ENCODE measurements at places on chromosomes 1 and 21.

DNA sequence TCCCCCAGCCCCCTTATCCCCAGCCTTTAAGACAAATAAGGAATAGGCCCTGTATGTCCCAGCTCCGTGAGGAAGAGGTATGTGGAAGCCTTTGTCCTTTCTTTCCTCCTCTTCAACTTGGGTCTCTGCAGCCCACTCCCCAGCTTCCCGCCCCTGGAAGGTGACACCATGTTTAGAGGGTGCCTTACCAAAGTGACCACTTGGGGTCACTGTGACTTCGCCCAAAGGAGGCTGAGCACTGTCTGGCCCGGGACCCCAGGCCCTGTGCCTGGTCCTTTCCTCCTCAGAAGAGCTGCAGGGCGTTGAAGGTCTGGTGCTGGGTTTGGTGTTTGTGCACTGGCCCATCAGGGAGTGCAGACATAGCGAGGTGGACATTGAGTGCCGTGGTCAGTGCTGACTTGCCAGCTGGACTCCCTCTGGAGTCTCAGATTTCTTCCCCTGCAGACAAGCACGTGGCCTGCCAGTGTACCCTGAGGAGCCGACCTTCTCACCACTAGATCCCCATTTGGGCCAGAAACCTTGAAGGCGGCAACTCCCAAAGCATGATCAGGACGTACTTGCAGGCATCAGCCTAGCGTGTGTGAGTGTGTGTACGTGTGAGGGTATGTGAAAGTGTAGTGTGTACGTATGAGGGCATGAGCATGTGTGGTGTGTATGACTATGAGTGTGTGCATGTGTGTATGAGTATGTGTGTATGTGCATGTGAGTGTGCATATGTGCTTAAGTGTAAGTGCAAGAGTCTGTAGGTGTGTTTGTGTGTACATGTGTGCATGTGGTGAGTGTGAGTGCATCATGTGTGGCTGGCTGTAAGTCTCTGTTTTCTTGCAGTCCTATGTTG is 181.4 kb upstream of the KIAA0040 start:
- DNase-seq = no peak

- DNase-seq = no peak
Observed at GRCh38 chr1:98030483-98030882, 109.6 kb upstream of the DPYD start.

DNA sequence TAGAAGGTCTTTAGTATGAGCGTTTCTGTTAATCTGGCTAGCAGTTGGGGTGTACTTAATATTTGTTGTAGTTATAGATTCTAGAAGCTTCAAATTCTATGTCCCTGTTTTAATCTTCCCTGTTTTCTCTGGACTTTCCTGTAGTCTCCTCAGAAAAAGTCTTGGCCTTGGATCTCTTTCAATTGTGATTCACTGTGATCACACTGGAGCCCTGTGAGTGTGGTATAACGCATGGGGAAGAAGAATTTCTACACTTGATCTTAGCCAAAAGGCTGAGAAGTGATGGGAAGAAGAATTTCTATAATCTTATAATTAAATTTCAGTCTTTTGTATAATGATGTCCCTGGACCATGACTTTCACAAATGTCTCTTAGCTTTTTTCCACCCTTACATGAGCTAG is 36.7 kb upstream of the COP1 start:
- DNase-seq = no peak

- DNase-seq = no peak
Observed at GRCh38 chr1:111507411-111508201, 4.2 kb upstream of the ADORA3 start.

DNA sequence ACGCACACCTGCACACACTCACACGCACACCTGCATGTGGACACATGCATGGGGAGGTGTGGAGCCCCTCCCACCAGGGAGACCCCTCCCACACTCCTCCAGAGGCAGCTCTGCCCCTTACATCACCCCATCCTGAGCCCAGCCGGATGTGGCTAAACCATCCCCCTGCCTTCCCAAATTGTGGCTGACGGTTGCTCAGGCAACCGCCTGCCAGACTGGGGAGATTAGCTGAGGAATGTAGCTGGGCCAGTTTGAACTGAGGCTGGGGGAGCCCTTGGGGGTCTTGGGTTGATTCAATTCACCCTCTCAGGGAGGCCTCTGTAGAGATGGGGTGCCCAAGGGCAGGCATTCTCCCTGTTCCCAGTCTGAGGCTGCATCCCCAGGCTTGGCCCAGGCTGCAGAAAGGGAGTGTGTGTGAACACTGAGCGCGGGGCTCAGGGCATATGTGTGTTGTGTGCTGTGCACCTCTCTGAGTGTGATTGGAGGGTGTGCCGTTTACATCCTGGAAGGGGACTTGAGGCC is 12.9 kb downstream of the PTPRU start:
- DNase-seq = no peak

DNA sequence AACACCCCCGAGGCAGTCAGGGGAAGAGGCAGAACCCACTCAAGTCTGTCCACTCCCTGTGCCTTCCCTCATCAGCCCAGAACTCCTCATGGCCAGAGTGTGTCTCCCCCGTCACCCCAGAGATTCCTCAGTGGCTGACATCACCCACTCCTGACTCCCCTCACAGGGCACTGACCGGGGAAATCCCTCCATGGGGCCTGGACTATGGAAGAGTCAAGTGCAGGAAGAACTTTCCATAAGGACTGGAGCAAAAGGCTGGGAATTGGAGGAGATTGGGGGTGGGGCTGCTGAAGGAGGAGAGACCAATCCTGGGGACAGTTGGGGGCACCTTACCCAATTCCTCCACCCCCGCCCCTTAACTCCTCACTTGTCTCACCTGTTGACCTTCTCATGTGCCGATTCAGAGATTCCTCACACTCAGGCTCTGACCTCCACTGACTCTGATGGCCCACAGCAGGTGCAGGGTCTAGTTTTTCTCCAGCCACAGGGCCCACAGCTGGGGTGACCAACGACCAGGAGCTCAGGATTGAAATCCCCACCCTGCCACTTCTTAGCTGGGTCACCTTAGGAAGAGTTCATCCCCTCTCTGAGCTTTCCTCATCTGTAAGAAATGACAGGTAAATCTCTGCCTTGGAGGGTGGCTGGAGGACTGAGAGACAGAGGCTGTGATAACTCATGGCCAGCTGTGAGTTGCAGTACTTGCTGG is 481 bp upstream of the EXTL1 start:
- no peak for DNase-seq

- DNase-seq = no peak
Observed at GRCh38 chr1:63046539-63046938, 262.6 kb downstream of the ATG4C start.

- no peak for DNase-seq
Observed at GRCh38 chr1:29077155-29077554, 46.5 kb downstream of the TMEM200B start.

GRCh38 chr1:29409616-29410015 is 173.3 kb downstream of the PTPRU start:
- no peak for DNase-seq

- no peak for DNase-seq
Observed at GRCh38 chr1:234758851-234759250, 148.9 kb upstream of the IRF2BP2 start.

DNA sequence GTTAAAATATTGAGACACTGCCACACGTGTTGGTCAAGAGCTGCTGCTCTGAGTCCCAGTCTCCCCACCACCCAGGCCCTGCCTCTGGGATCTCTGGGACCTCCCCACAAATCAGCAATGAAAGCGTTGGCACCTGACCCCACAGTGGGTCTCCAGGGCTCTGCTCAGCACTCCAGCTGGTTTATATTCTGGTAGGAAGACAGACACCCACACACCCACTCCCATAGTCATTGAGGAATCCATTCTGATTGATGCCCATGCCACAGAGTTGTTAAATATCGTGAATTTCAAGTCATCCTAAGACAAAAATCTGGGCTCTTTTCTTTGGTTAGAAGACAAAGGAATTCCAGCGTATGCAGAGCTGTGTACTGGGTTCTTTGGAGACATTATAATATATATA is 91.6 kb downstream of the KIF26B start:
- DNase-seq = no peak

DNA sequence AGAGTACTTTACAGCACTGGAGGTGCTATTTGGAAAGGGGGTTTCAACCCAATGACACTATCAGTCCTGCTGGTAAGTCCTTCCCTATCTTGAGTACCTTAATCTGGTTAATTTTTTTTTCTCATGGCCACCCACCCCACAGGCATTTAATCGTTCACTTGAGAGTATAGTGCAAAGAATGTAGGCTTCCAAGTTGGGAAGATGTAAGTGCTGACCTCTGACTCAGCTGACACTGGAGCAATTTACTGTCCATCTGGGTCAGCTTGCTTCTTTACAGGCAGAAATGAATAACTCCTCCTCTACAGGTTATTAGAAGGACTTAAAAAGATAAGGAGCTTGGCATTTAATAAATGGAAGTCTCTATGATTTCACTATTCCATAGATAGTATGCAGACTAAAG is 89.6 kb downstream of the AK5 start:
- no peak for DNase-seq

DNA sequence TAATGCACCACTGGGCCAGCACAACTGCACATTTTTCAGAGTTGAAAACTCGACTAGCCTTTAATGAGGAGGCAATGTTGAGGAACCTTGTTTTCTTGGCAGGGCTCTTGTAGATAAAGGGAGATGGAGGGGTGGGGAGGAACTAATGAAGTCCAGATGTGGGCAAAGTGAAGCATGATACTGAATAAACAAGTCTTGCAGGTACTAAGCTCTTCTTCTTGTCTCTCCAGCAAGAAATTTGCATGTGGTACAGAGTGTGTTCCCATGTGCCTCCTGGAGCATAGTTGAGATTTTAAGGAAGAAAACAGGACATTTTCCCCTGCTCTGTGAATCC is 47.0 kb downstream of the PLPP3 start:
- no peak for DNase-seq

DNA sequence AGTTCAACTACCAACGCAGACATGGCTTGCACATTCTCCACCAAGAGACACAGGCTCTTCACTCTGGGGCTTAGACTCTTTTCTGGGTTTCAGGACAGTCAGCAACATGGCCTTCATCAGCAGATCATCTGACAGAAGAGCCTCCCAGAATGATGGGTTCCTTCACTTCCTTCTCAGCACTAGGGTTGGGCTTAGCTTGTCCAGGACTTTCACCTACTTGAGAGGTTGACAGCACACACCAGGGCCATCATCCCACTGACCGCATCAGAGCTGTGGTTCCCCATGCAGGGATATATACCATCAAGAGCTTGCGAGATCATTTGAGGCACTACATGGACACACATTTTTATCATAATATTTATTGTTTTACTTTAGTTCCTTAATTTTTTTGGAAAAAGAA is 10.4 kb upstream of the NCF2 start:
- no peak for DNase-seq

DNA sequence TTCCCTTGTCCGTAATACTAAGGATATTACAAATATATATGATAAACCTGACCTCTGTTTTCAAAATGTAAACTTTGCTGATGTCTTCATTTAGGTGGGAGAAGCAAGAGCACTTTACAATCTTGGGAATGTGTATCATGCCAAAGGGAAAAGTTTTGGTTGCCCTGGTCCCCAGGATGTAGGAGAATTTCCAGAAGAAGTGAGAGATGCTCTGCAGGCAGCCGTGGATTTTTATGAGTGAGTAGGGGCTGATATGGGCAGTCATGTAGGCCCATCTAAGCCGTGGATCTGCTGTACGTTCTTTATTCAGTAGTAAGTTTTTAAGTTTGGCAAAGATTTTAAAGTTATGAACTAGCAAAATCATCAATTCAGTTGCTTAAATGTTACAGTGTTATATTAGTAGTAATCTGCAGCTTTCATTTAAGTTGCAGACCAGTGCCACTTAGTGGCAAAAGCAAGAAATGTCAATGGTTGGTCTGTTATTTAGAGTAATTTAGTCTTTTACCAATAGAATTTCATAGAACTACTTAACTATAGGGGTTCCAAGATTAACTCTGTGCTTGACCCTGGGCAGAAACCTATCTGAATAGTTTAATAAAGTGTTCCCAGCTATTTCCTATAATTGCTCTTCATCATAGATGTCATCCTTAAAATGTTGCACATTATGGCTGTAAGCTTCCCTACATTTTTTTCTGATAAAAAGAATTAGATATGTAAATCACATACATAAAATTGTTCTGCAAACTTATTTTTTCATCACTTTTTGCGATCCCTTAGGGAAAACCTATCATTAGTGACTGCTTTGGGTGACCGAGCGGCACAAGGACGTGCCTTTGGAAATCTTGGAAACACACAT is 21.3 kb downstream of the GPSM2 start:
- DNase-seq = no peak

- no peak for DNase-seq
Observed at GRCh38 chr1:29786195-29786594, 549.9 kb downstream of the PTPRU start.

DNA sequence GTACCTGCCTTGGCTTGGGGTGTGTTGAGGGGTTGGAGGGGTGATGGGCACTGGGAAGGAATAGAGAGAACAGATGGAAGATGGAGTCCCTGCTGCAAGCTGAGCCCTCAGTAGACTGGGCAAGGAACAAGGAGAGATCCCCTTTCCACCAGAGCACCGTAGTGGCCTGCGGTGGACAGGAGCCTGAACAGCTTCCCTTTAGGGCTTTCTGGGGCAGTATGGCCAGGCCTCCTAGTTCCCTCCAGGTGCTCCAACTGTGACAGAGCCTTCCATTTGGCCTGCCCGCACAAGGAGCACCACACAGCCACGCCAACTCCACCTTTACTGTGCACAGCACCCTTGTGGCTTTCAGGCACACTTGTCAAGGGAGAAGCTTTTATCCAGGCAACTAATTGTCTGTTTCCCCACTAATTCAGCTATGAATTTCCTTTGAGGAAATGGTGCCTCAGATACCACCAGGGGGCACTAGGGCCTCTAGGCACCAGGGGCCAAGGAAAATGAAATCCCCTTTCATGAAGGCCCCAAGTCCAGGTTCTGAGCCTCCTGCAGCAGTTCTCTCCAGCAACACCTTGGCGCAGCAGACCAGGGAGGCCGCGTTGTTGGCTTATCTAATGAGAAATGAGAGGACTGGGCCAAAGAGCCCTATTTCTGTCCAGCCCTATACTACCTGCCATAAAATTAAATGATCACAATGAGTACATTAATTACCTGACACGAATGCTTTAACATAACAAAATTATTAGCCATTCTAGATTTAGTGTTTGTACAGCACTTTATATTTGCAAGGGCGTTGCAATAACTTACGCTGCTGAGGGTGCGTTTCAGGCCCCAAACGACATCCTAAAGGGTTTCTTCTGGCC is 23.1 kb upstream of the ERI3 start:
- peak; percentile 37 for DNase-seq

- DNase-seq = no peak
Observed at GRCh38 chr1:43455213-43455889, 1.6 kb upstream of the HYI start.

DNA sequence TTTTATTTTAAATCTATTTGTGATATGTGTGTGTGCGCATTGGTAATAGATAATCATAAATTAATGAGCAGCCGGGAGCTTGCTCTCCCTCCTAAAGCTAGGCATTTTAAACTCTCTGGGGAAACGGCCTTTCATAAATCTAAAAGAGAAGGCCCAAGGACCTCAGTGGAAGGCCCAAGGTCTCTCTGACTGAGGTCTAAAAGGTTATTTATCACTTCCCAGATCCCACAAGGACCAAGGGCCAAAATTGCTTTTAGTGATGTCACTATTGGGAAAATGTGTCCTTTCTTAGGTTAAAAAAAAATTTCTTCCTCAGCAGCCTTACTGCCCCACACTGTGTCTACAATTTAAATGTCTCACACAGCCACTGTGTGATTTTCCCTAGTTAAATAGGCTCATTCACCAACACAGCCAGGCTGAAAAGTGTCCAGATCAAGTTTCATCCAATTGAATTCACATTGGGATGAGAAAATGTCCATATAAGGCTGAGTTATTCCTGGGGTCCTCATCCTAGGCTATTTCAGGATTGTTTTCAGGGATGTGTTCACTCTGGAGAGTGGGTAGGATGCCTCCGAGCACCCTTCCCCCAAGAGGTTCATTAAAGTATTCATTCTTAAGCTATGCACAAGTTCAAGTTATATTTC is 46.1 kb downstream of the SLC44A3 start:
- no peak for DNase-seq

- DNase-seq = no peak
Observed at GRCh38 chr1:21608798-21609197, 60.4 kb downstream of the RAP1GAP start.

Data from activated CD4-positive, alpha-beta T cell treated with anti-CD3 and anti-CD28 coated beads for 24 hours (primary cell).